ENCODE measurements at places on chromosomes 11 and 22. TPM values are rescaled to one million over a fixed set of nuclear protein-coding genes. Genes with fewer than 3 reads are reported as not detected.

Gene FAT3
- 1.7 TPM for total RNA-seq

Gene PRODH
- not detected for total RNA-seq

Gene F2
- total RNA-seq: not detected

Gene HSPA8
- total RNA-seq: 2,934 TPM

Gene CNIH2
- not detected for total RNA-seq

Data from fibroblast of the aortic adventitia (primary cell).